Activated naive CD4-positive, alpha-beta T cell treated with Interleukin-2 at 50 U/mL for 16 hours (primary cell): ENCODE measurements at places on chromosomes 3 and 15.

DNA sequence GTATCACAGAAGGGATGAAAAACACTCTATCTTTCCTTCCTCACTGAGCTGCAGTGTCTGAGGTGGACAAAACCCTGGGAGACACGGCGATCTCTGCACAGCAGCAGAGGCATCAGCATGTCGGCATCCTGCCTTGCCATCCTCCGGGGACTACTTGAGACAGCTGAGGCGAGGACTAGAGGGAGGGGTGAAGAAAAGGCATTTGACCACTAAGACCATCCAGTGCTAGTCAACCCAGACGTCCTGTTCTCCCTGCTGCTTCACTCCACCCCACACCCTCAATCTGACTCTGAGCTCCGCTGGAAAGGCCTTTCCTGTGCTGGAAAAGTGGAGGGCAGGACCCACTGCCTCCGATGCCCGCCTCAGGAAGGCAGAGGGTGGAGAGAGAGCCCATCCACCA, 67.3 kb downstream of the VGLL4 start:
- no peak for DNase-seq

- no peak for DNase-seq
These were observed 4.8 kb downstream of the SEMA4B start for GRCh38 chr15:90205886-90206285.

DNA sequence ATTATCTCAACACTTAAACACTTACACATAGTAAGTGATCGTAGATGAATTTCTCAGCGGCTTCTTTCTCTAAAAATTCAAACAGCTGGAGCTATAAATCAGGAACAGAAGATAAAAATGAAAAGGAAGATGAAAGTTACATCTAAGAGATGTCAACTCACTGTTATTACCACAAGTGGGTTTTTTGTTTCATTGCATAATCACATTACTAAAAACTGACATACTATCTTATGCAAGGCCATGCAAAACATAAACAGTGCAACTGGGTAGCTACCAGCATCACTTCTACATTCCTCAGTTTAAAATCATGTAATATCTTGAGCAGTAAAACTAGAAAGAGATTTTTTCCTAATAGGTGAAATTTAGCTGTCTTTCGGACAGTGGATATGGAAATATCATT, 14.9 kb downstream of the MINDY4B start:
- no peak for DNase-seq

GRCh38 chr3:179133575-179133974, 14.6 kb upstream of the PIK3CA start:
- DNase-seq: no peak

- no peak for DNase-seq
These were observed 920.9 kb downstream of the TUSC7 start for GRCh38 chr3:117630469-117630868.

DNA sequence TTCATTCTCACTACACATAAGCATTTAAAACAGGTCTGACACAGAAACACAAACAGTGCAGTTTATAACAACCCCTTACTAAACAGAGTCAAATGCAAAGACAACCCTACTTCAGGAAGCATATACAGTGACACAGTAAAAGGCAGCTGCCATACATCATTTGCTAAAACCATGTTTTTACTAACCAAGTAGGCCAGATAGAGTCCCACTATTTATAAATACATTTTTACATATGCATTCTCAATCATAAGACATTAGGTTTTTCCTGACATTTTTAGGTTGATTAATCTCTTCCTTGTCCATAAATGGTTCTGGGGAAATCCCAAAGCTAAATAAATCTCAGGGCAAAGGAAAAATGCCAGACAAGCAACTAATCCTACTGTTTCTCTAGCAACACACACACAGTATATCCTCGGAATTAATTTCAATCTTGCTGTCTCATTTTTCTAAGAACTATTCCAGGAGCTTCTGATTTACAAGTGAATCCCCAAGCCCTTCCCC, 39.0 kb downstream of the CHAC1 start:
- DNase-seq: no peak

- DNase-seq: no peak
These were observed 89.5 kb downstream of the SMARCC1 start for GRCh38 chr3:47692158-47692557.

GRCh38 chr15:92813485-92813884, 86.6 kb upstream of the CHD2 start:
- DNase-seq: no peak

DNA sequence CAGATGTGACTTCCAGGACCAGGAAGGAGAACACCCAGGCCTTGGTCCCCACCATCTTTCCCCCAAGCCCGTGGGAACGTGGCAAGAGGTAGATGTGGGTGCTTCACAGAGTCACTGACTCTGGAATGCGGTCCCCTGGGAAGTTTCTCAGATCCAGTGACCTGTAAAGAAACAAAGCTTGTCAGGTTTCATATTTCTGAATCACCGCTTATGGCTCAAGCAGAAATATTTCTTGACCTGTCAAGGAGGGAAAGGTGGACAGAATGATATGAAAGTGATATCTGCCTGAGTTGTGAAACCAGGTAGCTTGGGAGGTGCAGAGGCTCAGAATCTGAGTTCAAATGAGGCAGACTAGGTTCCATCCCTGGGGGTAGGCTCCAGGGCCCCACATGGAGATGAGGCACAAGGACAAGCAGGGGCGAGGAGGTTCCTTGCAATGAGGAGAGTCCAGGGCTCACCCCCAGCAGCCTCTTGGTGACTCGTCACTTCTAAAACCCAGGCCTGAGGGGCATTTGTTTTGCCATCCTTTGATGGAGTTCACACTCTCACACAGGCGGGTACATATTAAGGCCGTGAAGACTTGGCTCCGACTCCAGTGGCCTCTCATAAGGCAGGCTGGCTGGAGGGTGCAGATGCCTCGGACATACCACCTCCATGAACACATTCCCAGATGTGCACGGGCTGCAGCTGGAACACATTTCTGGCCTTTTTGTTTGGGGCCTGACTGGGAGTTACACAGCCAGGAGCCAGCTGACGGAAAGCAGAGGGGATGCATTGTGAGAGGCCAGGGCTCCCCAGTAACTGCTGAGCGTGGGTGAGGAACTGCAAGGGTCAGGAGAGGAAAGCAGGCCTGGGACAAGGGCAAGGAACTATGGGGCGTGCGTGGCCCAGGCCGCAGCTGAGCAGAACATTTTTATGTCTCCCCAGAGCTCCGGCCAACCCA, 1.3 kb downstream of the CILP start:
- no peak for DNase-seq

DNA sequence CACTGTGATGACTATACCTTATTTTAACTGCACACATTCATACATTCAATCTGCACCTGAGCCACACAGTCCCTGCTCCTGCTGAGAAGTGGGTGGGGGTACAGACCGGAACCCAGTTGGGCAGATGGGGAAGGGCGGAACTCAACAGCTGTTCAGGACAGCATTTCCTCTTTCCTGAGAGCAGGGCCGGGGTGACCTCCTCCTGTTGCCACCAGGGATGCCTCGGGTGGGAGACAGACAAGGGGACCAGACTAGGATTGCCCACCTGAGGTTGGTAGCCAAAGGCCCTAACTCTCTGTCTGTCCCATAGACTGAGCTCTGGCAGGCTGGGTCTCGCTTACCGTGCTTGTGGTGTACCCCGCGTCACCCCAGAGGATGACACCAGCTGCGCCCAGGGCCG, 3.9 kb downstream of the HYAL2 start:
- no peak for DNase-seq

DNA sequence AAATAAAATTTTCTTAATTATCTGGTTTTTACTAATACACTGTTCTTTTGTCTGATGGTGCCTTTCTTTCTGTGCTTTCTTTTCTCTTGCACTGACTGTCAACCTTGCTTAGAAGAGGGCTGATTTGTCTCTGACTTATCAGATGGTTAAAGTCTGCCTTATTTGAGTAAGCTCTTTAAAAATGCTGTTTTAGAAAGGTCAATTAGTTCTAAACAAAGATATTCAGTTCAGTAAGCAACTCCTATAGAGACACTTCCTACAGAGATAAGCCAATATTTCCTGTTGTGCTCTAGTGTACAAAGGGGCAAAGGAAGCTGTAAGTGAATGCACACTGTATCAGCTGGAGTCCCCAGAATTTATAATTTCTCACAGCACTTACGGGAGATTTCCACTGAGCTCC, 153.4 kb upstream of the TSPAN3 start:
- DNase-seq: no peak

DNA sequence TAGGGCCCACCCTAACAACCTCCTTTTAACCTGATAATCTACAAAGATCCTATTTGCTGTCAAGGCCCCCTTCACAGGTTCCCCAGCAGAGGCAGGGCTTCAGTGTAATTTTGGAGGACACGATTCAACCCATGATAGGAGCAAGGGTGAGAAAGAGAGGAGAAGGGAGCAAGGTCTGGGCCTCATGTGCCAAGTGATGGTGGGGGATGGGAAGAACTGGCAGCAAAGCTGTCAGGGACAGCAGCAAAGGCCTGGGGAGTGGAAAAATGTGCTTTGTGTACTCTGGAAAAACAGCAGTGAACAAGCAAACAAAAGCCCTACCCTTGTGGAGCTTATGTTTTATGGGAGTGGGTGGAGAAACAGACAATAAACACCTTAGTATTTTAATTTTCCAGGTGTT, 2.7 kb upstream of the GALNT15 start:
- DNase-seq: no peak

DNA sequence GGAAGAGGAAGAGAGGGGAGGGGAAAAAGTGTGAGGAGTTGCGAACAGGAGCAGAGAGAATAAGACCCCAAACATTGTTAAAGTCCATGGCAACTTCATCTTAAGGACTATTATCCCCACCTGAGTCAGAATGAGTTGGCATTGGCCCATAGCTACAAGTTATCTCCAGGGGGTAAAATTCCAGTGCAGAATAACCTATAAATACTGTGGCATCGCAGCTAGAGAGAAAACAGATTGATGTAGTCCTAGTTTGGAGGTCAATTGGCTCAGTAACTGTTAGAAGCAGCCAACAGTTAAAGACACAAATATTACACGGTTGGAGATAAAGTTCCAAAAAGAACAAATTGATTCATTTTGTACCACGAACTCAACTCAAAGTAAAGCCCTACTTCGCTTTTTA, 313.9 kb upstream of the CCDC54 start:
- no peak for DNase-seq

- no peak for DNase-seq
These were observed 18.3 kb upstream of the RAB43 start for GRCh38 chr3:129139911-129140310.

DNA sequence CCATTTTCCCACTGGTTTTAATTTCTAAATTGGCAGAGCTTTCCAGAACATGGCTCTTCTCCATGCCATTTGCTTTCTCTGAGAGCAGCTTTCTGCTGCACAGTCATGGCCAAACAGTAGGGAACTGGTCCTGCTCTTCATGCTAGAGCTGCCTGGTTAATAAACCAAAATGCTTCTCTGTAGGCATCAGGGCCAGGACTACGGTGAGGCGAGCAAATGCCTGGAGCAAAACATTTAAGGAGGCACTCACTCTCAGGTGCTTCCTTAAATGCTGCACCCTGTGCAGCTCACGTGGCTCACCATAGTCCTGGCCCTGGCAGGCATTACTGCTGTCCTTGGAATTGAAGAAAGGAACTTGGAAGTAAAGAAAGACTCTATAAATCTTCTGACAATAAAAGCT, 48.5 kb upstream of the PPP2R3A start:
- DNase-seq: no peak

DNA sequence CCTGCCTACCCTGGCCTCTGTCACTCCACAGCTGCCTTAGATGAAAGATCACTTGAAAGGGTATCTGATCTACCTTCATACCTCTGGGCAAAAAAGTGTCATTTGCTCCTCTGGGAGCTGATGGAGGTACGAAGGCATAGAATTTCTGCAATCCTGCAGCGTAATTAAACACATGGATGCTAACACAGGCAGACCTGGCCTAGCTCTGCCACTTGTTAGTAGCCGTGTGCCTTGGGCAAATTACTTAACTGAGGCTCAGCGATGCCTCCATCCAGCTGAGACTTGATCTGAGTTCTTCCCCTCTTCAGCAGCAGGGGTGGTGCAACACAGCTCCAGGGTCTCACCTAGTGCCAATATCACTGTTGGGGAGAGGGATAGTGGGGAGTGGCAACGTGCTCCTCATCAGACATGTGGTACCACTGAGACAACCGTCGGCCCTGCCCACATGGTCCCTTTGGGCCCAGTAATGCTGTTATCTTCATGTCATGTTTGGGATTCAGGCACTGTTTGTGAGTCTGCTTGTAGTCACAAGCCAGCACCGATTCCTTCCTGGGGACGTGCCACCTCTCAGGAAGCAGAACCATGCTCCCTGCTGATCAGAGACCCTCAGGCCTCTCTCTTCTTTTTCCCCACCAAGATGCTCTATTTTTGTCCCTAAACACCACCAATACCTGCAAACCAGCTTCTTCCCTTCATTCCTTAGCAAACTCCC, 34.1 kb upstream of the PIAS1 start:
- no peak for DNase-seq

- DNase-seq: no peak
These were observed 3.4 kb upstream of the HHLA2 start for GRCh38 chr3:108292905-108293328.

DNA sequence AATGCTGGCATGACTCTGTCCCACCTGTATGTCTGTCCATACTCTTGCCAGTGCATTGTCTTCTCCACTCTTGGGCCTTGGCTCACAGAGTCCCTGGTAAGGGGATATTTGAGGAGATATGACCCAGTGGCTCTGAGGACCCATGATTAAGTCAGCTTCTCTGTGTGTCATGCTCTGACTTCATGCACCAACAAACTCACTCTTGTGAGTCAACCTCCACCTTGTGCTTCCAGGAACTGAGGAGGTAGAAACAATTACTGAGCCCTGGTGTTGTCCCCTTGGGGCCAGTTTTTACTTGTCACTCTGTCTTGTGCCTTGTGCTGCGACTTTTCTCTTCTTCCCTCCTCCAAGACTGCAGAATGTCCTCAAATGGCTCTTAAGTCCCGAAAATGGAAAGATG, 127.1 kb downstream of the ABHD5 start:
- no peak for DNase-seq

DNA sequence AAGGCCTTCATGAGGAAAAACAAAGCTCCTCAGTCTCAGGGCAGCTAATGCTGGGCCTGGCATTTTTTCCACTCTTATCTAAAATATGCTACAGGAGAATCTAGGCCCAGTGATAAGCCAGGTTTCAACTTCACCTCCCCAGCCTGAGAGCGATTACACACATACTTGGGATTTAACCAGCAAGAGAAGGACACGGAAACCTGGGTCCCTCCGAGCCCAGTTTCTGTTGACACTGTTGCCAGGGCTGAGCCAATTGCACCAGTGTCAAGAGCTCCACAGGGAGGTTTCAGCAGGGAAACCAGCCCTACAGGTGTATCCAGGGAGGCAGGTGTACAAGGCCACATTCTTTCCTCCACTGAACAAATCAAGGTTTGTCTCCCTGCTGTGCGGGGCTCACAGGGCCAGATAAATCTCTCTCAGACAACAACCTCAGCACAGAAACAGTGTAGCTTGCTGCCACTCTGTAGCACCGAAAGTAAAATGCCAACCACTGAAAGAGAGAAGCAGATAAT, 85.4 kb downstream of the MAGI1 start:
- no peak for DNase-seq

GRCh38 chr3:177431525-177432176, 234.4 kb upstream of the TBL1XR1 start:
- no peak for DNase-seq

- DNase-seq: no peak
These were observed 135.2 kb upstream of the BCL6 start for GRCh38 chr3:187880441-187880840.

- DNase-seq: no peak
These were observed 464.9 kb downstream of the MFSD1 start for GRCh38 chr3:159266779-159267178.
